NT2/D1 (cell line): ENCODE measurements at places on chromosomes 2 and 18.

DNA sequence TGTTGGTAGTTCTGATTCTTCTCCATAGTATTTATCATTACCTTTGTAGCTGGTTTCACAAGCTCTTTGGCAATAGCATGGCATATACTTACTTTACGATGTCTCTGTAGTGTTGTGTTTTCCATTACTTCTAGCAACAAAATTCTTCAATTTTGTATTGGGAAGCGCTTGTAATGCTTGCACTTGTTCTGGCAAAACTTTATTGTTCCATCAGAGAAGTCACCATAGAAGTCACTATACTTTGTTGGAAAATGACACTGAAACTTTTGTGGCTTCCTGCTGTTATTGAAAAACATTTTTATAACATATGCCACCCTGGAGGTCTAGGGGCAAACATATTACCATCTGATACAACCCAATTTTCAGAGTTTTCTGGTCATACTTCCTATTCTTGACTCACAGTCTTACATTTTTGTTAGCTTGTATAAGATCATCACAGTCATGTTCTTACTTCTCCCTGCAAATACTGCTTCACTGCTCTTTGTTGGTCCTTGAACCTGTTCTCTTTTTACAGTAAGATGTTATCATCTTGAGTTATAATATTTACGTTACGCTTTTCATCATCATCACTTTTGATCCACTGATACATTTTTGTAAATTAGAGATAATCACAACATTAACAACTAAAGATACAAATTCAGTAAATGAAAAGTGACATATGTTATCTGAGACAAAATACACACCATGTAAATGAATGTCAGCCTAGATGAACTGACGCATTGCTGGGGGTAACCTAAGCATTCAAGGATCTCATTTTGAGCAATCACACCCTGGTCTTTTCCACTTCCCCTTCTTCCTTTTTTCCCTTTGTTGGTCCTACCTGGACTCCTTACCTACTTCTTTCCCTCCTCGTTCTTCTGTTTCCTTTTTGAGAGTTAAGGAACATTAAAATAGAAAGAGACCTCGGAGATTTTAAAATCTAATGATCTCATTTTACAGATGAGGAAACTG, 33.3 kb upstream of the CXCR4 start:
- DNase-seq: no peak

DNA sequence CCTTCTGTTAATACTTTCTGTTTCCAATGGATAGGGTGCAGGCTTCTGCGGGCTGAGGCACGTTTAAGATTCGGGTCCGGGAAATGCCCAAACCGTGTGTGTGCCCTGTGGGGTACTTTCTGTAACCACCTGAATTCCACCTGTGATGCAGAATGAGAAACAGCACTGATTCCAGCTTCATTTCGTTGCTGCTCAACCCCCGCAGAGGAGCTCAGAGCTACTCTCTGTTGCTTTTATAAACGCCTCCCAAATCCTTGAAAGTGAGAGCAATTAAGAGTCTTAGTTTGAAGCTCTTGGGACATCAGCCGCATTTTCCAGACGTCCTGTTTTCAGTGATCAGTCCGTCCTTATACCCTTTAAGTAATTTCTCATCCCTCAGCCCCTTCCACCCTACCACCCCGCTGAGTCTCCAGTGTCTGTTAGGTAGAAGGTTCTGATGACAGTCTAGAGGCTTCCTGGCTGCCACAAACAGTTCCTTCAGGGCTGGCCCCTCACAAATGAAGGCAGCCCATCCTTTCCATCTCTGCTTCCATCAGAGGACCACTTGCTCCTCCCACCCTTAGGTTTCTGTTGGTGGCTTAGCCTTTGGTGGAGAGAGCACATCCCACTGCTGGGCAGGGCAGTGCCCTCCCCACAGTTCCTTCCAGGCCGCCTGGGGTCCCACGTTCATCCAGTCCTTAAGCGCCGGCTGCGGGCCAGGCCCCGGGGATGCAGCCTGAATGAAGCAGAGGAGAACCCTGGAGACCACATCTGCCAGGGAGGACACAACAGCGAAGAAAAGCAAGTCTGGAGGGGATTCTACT, 230.1 kb downstream of the SEPTIN10 start:
- DNase-seq: no peak

GRCh38 chr18:23572012-23572411, 14.3 kb downstream of the NPC1 start:
- DNase-seq: no peak

- DNase-seq: peak; percentile 65
Measured at GRCh38 chr2:69013142-69013839, at the start of gene ANTXR1. Gene ANTXR1 (plus strand): TSS chr2:69013179. CDS start chr2:69013500, 321 bp downstream.

- DNase-seq: no peak
Measured at GRCh38 chr2:58895857-58896256, 654.7 kb upstream of the FANCL start.

- DNase-seq: no peak
Measured at GRCh38 chr2:209662021-209662420, 109.6 kb upstream of the UNC80 start.

- no peak for DNase-seq
Measured at GRCh38 chr2:228987441-228988155, 283.5 kb downstream of the PID1 start.

DNA sequence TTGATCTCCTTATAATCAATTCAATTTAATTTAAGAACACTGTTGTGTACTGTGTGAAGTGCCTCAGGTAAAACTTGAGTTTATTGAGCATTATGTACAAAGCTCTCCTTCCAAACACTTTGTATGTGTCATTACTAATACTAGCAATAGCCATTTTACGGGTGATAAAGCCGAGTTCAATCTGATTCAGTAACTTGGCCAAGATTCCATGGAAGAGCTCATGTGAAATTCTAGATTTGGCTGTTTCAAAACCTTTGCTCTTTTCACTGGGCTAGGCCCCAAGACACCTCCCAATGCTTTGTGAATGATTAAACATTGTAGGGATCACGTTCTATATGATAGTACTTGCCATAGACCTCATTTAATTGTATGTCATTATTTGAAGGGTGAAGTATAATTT, 8.9 kb upstream of the NFE2L2 start:
- DNase-seq: no peak

- no peak for DNase-seq
Measured at GRCh38 chr18:43780782-43781340, 503.6 kb upstream of the SYT4 start.

- no peak for DNase-seq
Measured at GRCh38 chr2:212858496-212858895, 292.9 kb downstream of the IKZF2 start.

GRCh38 chr2:105439141-105439540, 40.3 kb upstream of the FHL2 start:
- no peak for DNase-seq

DNA sequence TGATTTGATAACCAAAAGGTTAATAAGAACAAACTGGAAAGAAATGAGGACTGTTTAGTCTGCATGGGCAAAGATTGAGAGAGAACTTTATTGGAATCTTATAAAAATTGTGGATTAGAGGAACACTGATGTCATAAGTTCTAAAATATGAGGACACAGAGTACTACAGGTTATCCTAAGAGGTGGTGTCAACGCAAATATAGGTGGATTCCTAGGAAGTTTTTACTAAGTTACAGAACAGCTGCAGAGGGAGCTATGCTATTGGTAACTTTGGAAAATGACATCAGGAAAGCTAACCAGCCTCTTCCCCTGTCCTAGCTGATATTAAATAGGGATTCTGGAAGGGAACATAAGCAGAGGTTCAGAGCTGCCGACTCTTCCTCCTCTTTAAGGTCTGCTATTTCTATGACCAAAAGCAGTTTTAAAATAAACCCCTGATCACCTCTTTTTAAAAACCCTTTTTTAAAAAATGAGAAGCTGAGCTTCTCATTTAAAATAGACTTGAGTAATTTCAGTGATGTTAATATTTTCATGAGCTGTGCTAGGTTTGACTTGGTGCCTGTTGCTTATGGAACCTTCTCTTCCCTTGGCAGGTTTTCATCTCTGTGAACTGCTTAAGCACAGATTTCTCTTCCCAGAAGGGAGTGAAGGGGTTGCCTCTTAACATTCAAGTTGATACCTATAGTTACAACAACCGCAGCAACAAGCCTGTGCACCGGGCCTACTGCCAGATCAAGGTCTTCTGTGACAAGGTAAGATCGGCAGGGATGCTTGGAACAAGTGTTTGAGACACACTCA, 34.2 kb downstream of the GRHL1 start:
- no peak for DNase-seq

- DNase-seq: no peak
Measured at GRCh38 chr18:48740851-48741485, 202.1 kb downstream of the CTIF start.

- no peak for DNase-seq
Measured at GRCh38 chr2:141534666-141535362, 596.0 kb downstream of the LRP1B start.

DNA sequence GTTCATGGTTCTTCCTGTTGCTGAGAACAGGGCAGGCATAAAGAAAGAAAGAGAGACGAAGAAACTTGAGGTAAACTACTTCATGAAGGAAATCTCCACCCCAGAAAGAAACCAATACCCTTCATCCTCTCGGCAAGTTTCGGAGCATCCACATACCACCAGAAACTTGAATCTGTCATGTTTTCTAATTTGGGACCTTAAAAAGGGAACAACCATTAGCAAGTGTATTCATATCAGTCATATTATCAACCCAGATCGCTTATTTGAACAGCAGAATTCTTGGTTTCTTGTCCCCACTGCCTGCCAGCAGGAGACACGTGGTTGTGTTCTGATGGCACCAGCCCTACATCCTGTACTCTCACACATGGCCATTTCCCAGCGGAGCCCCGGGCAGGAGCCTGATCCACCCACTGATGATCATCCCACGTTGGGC, 53.2 kb upstream of the FZD7 start:
- no peak for DNase-seq

DNA sequence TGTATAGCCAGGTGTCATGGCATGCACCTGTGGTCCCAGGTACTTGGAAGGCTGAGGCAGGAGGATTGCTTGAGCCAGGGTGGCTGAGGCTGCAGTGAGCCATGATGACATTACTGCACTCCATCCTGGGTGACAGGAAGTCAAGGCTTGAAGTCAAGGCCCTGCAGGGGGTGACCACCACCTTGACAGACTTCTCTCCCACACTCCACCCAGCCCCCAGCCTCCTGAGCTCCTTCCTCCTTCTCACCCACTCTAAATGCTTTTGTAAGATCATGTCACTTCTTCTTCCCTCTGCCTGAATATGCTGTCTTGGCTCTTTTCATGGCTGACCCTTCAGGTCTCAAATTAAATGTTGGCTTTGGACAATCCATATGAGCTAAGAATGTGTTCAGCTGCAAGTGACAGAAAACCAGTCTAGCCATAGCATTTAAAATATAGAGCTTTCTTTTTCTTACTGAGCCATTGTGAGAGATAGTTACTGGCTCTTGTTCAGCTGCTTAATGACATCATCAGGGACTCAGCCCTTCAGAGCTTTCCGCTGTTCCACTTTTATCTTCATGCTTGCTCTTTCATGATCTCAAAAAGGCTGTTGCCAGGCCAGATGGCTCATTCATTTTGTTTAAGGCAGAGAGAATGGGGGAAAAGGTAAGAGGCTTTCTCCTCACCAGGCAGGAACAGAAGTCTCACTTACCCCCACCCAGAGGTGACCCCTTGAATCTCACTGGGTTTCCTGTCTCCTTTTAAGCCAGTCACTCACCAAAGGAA, 36.7 kb upstream of the TTC39C start:
- DNase-seq: no peak

DNA sequence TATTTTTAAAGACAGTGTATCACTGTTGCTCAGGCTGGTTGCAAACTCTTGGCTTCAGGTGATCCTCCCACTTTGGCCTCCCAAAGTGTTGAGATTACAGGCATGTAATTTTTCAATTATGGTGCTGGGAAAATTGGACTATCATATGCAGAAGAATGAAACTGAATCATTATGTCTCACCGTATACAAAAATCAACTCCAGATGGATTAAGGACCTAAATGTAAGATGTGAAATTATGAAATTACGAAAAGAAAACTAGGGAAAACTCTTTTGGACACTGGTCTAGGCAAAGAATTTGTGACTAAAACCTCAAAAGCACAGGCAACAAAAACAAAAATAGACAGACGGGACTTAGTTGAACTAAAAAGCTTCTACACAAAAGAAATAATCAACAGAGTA, 31.2 kb downstream of the MAP3K2 start:
- no peak for DNase-seq

- no peak for DNase-seq
Measured at GRCh38 chr2:12163866-12164265, 417.4 kb downstream of the LPIN1 start.

GRCh38 chr2:205103699-205104098, 558.4 kb downstream of the PARD3B start:
- DNase-seq: no peak

- DNase-seq: no peak
Measured at GRCh38 chr2:237199082-237199481, 113.4 kb downstream of the COPS8 start.

DNA sequence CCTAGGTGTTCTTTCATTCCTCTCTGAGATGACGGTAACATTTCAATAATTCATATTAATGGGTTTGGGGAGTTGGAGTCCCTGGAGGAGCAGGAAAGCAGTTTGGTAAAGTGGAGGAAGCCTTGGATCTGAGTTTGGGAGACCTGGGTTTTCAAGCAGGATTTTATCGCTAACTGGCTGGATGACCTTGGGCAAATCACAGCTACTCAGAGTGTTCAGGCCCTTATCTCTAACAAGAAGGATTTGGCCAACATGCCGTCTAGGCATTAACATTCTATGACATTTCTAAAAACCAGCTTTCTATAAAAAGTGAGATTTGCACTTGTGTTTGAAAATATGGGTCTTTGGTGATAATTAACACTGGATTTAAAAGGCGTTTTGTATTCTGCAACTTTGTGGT, 59.7 kb upstream of the MEX3C start:
- DNase-seq: no peak

DNA sequence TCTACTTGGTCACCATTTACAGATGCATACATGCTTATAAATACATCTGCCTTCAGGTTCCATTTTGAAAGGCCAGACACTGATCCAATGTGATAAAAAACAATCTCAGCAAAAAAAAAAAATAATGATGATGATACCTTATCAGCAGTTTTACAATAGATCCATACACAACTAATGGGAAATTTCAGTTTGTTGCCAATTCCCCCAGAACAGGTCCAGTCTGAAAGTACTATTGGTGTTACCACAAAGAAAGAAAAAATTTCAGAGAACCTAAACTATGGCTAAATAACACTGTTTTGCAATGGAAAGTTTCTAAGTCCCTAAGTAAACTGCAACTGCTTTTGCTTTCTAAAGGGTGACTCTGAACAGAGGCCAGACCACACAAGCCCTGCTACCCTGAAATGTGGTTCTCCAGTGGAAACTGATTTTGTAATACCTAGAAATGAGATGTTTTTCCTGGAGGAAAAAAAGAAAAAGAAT, 54.1 kb downstream of the LPIN2 start:
- no peak for DNase-seq

- DNase-seq: no peak
Measured at GRCh38 chr2:85717308-85718008, 23.3 kb downstream of the GNLY start.

GRCh38 chr2:241121008-241121407, 18.9 kb upstream of the MTERF4 start:
- DNase-seq: no peak
